ENCODE measurements at places on chromosomes 11 and 22.

- no peak for DNase-seq
Measured at GRCh38 chr11:66851698-66852465, 5.0 kb upstream of the LRFN4 start.

DNA sequence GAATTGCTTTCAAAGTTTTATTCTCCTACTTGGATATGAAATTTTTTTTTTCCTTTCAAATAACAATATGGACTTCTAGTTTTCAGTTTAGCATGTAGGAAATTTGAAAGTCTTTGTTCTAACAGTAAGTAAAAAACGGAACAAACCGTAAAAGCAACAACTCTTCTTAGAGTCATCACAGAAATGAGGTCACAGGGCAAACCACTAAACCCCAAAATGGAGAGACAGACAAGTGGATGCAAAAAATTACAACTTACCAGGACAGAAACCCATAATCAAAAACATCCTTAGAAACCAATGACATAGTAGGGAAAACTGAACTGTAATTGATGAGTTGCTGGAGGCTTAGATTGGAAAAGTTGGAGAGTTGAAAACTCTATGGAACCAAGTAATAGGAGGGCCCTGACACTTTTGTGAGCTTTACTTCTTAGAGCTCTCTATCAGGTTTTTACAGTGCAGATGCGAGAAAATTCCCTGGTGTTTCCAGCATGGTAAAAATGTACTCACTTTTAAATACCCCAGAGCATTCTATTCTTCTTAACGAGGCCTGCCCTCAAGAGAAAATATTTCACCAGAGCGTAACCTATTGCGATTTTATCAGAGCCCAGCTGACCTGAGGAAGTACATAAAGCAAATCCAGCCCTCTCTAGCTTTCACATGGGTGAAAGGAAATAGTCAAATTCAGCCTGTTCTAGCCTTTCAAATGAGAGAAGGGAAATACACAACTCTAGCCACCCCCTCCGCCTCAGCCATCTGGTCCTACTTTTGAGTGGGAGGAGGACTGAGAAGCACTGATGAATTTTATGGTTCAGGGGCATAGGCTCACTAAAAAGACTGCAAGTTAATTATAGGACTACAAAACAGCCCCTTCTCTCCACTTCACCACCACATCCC, 39.1 kb downstream of the CASP12 start:
- DNase-seq = no peak

GRCh38 chr11:58578136-58578634, 678 bp upstream of the ZFP91 start:
- peak; percentile 86 for DNase-seq

GRCh38 chr11:3205261-3206155, 13.1 kb downstream of the MRGPRG start:
- no peak for DNase-seq

DNA sequence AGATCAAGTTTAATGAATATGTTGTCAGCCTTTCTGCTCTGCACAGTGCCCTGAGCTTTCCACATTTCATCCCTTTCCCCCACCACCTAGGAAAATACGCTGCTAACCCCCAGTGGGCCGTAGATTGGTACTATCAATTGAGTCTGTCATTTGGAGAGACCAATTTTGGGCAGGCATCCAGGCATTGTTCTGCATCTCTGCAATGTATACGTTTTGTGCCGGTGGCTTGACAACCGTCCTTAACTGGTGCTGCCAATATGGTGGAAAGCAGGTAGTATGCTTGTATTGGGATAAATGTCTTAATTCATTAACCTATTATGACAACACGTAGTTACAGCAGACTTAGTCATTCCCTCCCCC, 1.3 kb downstream of the ELMOD1 start:
- no peak for DNase-seq

GRCh38 chr22:44127356-44127755, 53.4 kb upstream of the PARVG start:
- DNase-seq = no peak

GRCh38 chr22:49148895-49149418, 678.7 kb downstream of the BRD1 start:
- no peak for DNase-seq

- no peak for DNase-seq
Measured at GRCh38 chr11:64876835-64877341, 1.5 kb downstream of the EHD1 start.

DNA sequence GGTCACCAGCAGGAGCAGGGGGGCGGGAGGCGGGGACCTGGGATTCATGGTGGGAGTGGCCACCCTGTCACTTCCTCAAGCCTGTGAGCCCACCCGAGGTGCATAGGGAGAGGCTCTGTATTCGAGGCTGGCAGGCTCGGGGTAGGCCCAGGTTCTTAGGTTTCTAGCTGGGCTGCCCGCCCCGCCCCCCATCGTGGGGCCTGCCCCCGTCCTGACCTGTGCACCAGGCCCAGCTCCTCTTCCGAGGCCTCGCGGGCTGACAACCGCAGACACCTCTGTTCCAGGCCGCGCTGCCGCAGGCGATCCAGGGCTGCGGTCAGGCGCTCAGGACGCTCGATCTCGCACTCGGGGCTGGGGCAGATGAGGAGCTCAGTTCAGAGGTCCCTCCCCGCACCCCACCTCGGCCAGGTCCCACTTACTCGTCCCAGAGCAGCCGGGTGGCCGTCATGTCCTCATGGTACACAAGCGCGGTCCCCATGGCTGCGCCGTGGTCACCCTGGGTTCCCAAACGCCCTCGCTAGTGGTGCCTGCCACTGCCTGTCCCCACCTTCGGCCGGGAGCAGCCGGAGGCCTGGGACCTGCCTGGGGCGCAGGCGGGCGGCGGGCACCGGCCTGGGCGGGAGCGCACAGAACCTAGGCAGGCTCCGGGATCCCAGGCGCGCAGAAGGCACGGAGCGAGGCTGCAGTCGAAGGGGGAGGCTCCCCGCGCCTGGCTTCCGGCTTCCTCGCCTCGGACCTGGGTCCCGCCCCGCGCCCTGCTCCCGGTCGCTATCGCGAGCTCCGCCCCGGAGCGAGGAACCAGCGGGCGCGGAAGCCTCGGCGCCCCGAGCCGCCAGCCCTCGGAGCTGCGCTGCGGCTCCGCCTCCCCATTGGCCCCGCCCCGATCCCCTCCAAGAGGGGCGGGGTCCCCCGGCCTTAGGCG, at the start of gene HDAC10:
Gene HDAC10, minus strand, starts transcription at position 711 of the 922 bp plus-strand sequence. Its CDS starts 233 bp downstream, at position 478.
- peak; percentile 72 for DNase-seq
